ENCODE measurements at places on chromosomes 6 and 20.

- H3K27ac ChIP-seq = no peak overlapping the region
- H3K4me3 ChIP-seq = no peak overlapping the region
- no peaks in the 10 kb centered on the region for H3K4me1 ChIP-seq
- H3K36me3 ChIP-seq = no peaks in the 10 kb centered on the region
These were observed 1.1 kb upstream of the TCF15 start for GRCh38 chr20:611047-611842.

GRCh38 chr20:50151034-50151743 lies 2.3 kb downstream of the PEDS1 start:
- H3K27me3 ChIP-seq = no peaks in the 10 kb centered on the region
- peak overlapping the region; percentile 97 for H3K27ac ChIP-seq
- ATAC-seq = no peak
- peak overlapping the region; percentile 87 for H3K4me3 ChIP-seq
- H3K36me3 ChIP-seq = peaks cover 49% of the 10 kb centered on the region

- ATAC-seq = no peak
- no peak overlapping the region for H3K27ac ChIP-seq
- H3K36me3 ChIP-seq = no peaks in the 10 kb centered on the region
- no peaks in the 10 kb centered on the region for H3K4me1 ChIP-seq
- no peak overlapping the region for H3K4me3 ChIP-seq
These were observed 598.8 kb downstream of the EPHA7 start for GRCh38 chr6:92820601-92821000.

DNA sequence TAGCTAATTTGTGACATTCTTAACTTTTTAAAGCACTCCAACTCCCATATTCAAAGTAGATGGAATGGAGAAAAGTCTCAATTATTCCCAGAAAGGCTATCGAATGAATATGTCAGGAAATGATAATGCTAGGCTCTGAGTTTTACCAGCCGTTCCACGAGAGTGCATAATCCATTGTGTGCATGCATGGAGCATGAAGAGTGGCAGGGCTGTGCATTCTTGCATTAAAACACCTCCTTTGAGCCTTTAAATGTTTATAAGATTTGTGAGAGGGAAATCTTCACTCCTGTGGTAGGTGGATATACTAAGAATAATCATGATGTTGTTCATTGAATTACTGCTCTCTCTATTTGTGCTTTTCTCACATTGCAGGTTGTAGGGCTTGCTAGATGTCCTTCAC lies 178.3 kb downstream of the CARMIL1 start:
- no peaks in the 10 kb centered on the region for H3K4me1 ChIP-seq
- no peaks in the 10 kb centered on the region for H3K36me3 ChIP-seq
- no peak for ATAC-seq
- H3K4me3 ChIP-seq = no peak overlapping the region

DNA sequence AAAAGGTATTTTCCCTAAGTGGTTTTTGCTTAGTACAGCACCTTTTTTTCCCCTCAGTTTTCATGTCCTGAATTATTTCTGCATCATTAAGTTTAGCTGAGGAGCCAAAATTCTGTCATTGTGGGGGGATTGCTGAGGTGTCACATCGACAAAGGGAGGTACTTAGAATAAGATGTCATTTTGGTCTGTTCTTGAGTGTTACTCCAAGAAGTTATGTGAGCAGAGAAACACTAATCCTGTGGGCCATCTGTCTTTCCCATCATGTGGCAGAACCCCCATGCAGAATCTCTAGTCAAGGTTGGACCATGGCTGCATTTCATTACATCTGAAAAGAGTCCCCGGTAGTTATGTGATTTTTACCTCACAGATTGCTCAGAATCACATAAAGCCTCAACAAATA lies 167.8 kb upstream of the CENPW start:
- peaks cover 5% of the 10 kb centered on the region for H3K36me3 ChIP-seq
- no peak overlapping the region for H3K4me3 ChIP-seq
- no peak overlapping the region for H3K27ac ChIP-seq
- peaks cover 4% of the 10 kb centered on the region for H3K4me1 ChIP-seq

GRCh38 chr20:50605136-50605535 lies 86.2 kb downstream of the RIPOR3 start:
- peaks cover 7% of the 10 kb centered on the region for H3K27me3 ChIP-seq
- no peak for ATAC-seq
- H3K4me1 ChIP-seq = no peaks in the 10 kb centered on the region
- H3K36me3 ChIP-seq = no peaks in the 10 kb centered on the region
- H3K27ac ChIP-seq = no peak overlapping the region

DNA sequence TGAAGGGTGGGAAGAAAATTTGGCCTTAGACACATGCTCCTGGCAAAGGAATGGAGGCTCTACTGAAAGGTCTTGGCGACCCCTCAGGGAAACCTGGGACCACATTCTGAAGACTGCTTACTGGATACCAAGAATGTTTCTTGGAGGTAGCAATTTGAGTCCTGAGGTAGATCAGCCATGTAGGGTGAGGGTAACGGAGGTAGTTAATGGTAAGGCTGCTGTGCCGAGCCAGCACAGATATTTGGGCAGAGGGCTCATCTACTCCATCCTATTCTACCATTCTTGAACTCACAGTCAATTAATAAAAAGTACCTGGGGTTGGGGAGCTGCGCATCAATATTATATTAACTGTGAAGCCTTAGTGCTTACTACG lies 401 bp upstream of the PHF3 start:
- ATAC-seq = peak; percentile 18
- H3K4me1 ChIP-seq = peaks cover 13% of the 10 kb centered on the region
- peaks cover 24% of the 10 kb centered on the region for H3K36me3 ChIP-seq
- peak overlapping the region; percentile 100 for H3K4me3 ChIP-seq

GRCh38 chr20:40753472-40753871 lies 64.4 kb upstream of the MAFB start:
- no peak for ATAC-seq
- no peak overlapping the region for H3K4me3 ChIP-seq
- H3K27ac ChIP-seq = no peak overlapping the region
- H3K36me3 ChIP-seq = no peaks in the 10 kb centered on the region
- no peaks in the 10 kb centered on the region for H3K27me3 ChIP-seq

DNA sequence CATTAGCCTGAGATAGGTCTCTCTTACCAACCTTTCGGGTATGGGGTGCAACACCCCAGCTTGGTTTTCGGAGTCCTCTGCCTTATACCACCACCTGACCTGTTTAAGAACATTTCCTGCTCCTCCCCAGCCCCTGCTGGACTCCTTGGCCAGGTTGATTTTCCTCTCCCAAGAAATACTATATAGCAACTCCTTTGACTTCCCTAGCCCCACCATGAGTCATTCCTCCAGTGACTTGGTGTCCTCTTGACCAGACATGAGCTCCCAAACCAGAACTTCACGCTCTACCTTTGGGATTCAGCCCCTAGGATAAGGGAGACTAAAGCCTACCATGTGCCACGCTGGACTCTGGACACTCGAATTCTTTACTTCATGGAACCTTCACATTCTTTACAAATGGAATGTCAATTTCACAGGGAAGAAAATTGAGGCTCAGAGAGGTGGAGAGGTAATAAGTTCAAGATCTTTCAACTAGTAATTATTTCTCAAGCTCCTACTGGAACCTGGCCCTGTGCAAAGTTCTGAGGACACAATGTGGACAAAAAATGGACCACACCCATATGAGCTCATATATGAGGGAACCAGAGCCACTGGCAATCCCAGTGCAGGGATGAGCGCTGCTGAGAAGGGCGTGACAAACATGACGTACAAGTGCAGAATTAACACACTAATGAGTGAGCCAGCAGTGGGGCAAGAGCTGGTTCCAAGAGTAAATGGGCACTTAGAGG lies 48.2 kb downstream of the SIRPA start:
- H3K36me3 ChIP-seq = no peaks in the 10 kb centered on the region
- no peak overlapping the region for H3K27ac ChIP-seq
- peaks cover 36% of the 10 kb centered on the region for H3K27me3 ChIP-seq
- no peak for ATAC-seq
